ENCODE measurements at places on chromosomes 1 and 21.

DNA sequence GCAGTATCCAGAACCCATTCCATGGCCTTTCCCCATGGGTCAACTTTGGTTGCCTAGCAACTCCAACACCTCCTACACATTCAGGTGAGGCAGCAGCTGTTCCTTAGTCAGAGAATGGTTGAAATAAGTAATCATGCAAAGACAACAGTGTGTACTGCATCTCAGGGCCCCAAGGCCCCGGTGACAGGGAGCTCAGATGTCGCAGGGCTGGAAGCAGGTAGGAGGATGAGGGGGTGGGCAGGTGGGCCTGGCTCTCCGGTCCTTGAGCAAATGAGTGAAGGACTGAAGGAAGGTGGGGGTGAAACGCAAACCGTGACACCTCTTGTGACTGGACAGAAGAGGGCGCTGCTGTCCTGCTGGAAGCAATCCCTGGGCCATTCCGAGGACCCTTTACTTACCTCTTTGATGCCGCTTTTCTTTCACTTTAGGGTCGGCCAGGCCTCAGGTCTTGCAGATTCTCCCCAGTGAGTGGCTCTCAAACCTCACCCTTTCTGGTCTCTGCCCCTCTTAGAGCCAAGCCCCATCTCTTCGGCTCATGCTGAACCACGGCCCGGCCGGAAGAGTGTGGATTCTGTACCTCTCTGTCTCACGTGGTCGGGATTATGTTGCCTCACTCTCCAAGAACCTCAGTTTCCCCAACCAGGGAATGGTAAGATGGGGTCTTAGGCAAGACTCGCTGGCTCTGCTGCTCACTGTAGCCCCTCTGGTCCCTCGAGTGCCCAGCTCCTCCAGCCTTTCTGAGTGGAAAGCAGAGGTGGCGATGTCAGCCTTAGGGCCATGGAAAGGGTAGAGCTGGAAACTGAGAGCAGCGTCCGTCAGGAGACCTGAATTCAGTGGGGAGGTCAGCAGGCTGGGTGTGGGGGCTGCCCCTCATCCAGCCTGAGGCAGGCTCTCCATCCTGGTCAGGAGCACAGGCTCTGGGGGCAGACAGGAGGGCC lies 5.6 kb upstream of the KCNA10 start:
- peak; percentile 38 for DNase-seq

DNA sequence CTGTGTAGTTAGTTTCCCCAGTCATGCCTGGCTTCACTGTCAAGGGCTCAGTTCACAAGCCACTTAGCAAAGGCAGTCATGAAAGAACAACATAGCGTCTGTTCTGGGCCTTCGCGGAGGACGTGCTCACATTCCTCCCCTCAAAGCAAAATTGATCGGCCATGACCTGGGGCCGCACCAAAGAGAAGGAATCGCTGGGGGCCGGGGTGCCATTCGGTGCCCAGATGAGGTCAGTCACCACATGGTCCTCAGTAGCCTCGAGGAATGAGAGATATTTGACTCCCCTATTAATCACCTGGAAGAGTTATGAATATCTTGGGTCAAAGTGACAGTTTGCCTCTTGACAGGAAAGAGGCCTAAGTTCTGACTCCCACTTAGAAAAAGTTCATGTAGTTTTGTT lies 251.1 kb upstream of the JUN start:
- DNase-seq: no peak

DNA sequence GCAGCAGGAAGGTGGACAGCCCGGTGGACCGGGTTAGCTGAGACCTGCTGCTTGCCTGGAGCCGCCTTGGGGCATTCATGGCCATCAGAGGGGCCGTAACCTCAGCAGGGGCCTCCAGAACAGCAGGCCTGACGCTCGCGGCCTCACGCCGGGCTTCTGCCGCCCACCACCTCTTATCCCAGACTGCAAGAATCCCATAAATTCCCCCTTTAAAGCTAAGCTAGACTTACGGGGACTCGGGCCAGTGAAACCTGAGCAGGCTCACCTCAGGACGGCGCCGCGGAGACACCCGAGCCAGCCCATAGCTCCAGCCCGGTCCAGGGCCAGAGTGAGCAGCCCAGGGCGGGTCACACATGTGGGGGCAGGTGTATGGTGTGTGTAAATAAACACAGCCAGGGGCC lies 132.3 kb downstream of the GLIS1 start:
- DNase-seq: no peak

DNA sequence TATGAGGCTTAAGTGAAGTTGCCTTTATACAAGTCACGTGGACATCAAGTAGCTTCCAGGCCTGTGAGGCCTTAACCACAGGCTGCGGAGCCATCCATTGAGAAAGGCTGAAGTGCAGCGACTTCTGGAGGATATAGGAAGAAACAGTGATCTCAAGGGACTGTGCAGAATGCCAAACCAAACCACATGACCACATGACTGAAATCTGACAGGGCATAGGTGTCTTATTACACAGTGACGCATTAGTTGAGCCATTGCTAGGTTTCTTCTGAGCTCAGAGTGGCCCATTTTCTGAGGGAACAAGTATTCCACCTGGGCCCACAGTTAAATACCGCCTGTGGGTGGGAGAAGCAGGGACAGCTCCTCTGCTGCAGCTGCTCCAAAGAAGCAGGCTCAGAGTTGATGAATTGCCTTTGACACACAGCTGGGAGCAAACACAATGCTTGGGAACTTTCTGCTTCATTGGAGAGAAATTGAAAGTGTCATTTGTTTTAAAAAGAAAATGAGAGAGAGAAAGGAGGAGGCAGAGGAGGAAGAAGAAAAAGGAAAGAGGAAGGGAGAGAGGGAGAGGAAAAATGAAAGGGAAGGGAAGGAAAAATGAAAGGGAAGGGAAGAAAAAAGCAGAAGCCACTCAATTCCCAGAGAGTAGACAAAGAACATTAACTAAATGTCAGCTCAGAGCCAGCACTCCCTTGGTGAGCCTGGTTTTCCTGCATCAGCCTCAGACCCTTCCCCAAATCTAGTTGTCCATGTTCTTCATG lies 94.4 kb downstream of the COLGALT2 start:
- no peak for DNase-seq

DNA sequence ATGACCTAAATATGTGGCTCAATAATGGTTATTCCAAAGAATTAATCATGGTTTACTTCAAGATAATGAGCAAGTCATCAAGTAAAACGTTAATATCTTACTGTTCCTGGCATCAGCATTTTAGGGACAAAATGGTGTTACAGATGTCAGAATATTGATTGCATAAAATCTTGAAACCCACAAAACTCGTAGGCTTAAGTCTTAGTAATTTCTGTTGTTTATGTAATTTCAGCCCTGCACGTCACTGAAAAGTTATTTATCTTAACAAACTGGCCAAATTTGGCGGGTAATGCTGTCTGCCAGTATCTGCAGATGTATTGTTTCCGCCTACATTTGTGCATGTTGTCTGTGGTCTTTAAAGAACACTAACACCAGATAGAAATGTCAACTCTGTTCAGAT lies 25.8 kb downstream of the CDC7 start:
- DNase-seq: no peak

DNA sequence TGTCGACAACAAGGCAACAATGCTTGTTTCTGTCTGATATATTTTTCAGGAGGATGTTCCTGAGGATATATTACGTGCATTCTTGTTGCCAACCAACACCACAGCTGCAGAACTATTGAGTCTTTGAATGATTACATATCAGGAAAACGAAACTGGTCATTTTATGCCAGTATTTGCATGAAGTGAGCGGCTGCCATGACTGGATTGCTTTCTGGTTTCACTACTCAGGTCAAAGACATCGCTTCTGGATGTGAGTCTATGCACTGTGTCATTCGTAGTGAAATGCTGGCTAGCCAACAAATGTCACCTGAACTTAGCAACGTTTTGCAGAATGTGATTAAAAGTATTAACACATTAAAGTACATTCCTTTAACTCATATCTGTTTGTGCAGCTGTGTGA lies 35.8 kb upstream of the OLFM3 start:
- DNase-seq: no peak

GRCh38 chr1:70475023-70475422 lies 64.0 kb downstream of the CTH start:
- no peak for DNase-seq

- DNase-seq: no peak
Observed at GRCh38 chr1:43925846-43926245, 7.8 kb upstream of the ARTN start.

DNA sequence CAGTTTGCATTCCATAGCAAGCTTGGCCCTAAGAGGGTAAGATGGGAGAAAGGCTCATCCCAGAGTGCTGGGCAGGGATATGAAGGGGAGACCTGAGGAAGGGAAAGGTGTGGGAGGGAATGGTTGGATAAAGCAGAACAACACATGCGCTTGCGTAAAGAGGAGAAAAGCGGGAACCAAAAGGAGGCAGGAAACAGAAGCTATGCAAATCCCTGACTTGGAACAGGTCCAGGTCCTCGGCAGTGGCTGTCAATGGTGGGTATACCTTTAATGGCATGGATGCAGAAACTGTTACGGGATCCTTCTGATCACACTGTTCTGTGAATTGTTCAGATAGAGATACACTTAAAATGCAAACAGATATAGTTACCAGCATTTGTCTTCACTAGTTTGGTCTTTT lies 455.6 kb downstream of the SIPA1L2 start:
- DNase-seq: no peak

DNA sequence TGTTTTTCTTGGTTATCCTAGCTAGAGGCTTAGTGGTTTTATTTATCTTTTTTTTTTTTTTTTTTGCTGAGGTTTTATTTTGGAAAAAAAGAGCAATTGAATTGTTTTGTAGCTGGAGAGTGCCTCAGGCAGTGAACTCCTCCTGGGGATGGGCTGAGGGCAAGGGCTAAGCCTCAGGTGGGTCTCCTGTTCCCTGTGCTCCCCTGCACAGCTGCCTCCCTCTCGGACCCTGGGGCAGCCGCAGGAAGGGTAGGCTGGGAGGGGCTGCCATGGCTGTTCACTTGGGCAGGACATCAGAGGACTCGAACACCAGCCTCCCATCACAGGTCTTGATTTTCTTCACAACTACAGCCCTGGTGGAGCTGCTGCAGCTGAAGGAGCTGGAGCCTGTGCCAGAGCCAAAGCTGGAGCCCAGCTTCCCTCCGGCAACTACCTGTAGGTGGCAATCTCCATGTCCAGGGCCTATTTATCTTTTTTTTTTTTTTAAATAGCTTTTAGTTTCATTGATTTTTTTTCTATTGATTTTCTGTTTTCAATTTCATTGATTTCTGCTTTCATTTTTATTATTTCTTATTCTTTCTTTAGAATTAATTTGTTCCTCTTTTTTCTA lies 28.9 kb downstream of the LEPR start:
- no peak for DNase-seq

DNA sequence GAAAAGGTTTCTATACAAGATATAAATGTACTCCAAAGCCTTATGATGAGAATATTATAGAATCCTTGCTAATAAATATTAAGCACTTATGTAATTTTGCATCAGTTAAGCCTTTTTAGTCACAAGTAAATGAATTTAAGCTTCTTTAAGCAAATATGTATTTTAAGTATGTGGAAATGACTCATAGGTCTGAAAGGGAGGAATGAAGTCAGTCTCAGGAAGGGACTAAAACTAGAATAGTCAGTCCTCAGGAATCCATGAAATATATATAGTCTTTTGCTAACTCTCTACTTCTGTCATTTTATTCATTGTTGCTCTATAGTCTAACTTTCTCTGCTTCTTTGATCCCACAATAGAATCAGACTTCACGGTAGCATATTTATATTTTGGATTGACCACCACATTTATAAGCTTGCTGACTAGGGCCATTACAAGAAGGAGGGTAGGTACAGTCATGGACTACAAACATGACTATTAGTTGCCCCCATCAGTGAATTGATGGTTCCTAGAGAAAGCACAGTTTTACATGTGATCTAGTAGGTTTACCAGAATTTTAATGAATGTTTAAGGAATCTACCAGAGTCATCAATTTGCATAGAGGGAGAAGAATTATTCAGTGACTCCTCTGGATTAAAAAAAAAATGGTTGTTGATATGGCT lies 20.2 kb upstream of the RABGGTB start:
- DNase-seq: no peak

- no peak for DNase-seq
Observed at GRCh38 chr1:83905315-83905907, 93.5 kb downstream of the TTLL7 start.

DNA sequence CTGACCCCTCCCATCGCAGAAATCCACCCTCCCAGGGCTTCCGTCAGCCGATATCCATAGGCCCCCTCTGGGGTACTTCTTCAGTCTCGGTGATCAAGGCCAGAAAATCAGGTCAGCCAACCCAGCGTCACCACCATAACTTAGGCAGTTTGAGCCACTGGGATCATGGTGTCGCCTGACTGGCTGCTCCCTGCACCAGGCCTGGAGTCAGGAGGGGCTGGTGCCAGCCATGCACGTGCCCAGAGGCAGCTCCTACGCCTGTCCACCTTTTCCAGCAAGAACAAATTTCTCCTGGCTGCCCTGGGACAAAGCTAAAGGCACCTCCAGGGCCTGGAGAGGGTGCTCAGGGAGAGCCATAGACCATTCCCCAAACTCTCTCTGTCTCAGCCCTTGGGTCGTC lies 4.8 kb upstream of the CTRC start:
- DNase-seq: no peak

DNA sequence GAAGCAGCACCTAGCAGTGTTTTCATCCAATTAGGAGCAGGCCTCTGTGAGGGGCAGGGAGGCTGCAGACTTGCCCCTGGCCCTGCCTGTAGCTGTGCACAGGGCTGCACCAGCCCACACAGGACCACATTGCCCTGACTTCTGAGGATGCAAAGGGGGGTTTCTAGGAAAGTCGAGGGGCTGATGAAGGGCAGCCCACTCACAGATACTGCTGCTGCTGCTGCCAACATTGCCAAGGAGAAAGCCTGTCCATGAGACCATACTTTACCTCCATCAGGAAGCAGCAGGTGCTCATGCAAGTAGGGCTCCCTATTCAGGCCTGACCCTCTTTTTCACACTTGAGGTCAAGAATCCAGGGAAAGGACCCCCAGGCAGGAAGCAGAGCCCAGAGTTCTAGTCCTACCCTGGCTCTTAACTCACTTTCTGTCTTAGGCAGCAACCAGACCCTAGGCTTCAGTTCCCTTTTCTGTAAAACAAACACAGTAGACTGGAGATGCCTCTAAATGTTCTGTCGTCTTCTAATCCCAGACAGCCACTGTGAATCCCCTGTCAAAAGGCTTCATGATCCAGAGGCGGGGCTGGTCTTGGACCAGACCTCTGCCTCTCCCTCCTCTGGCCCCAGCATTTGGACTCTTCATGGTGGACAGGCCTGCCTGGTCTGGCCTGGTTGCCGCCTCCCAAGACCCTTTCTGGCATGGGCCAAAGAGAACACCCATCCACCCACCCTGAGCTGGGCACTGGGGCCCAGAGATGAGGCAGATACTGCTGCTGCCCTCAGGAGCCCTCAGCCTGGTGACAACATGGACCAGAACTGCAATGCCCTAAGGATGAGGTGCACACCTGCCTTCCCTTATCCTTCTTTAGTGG lies 120.2 kb downstream of the GLIS1 start:
- peak; percentile 12 for DNase-seq

GRCh38 chr1:232984577-232985425 lies 34.4 kb downstream of the NTPCR start:
- DNase-seq: no peak

- DNase-seq: no peak
Observed at GRCh38 chr1:205925736-205926135, 17.5 kb downstream of the SLC26A9 start.

Data from activated CD4-positive, CD25-positive, alpha-beta regulatory T cell treated with anti-CD3 and anti-CD28 coated beads, Interleukin-2, amount 50 U/mL, for 72 hours (primary cell).